ENCODE measurements at places on chromosomes 5 and 9. TPM values are rescaled to one million over a fixed set of nuclear protein-coding genes. Genes with fewer than 3 reads are reported as not detected.

Gene PNPLA7
- total RNA-seq, result under 0.01 TPM

Gene MYOT
- total RNA-seq, result not detected

Gene FTMT
- not detected for total RNA-seq

Gene RPS14
- total RNA-seq, result 3,646 TPM

Gene TLE4
- 16.3 TPM for total RNA-seq

Gene KLHL9
- total RNA-seq, result 13.1 TPM

Gene TXNDC8
- not detected for total RNA-seq

Gene PDE6A
- total RNA-seq, result not detected

Gene SPATA31D4
- total RNA-seq, result not detected

Gene ACSL6
- total RNA-seq, result not detected

Gene SMIM15
- total RNA-seq, result 70.5 TPM

GRCh38 chr5:123199527-123199926 lies 110.5 kb downstream of the PRDM6 start:
- no peak for DNase-seq

DNA sequence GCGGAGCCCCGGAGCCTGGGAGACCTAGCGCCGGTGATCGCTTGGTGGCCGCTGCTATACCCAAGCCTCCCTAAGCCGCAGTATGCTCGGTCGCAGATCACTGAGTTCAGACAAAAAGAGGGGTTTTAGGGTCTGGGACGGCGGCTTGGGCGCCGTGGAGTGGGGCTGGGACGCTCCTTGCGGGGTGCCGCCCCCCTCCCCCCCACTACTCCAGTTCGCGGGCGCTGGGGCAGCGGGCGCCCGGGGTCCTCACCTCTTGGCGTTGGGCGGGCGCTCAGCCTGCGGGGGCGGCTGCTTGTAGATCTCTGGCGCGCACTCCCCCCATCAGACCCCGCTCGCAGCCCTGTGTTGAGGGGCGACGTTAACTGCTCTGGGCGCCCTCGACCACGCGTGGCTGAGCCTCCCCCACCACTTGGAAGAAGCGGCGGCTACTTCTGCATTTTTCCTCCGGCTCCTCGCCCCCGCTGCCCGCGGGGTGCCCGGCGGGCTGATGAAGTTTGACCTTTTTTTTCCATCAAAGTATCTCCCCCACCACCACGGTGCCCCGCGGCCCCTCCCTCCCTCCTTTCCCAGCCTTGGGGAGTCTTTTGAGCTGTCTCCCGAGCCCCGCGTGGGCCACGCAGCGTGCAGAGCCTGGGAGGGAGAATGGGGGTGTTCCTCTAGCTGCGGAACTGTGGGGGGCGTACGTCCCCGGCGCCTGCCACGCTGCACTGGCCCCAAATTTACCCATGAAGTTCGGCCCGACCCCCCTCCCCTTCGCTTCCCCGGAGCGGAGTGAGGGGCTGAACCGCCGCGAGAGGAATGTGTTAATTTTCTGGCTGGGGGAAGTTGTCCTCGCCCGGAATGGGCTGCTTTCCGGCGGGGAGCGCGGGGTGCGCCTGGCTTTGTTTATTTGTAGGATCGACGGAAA lies 1.2 kb downstream of the CXXC5 start:
- DNase-seq, result no peak

DNA sequence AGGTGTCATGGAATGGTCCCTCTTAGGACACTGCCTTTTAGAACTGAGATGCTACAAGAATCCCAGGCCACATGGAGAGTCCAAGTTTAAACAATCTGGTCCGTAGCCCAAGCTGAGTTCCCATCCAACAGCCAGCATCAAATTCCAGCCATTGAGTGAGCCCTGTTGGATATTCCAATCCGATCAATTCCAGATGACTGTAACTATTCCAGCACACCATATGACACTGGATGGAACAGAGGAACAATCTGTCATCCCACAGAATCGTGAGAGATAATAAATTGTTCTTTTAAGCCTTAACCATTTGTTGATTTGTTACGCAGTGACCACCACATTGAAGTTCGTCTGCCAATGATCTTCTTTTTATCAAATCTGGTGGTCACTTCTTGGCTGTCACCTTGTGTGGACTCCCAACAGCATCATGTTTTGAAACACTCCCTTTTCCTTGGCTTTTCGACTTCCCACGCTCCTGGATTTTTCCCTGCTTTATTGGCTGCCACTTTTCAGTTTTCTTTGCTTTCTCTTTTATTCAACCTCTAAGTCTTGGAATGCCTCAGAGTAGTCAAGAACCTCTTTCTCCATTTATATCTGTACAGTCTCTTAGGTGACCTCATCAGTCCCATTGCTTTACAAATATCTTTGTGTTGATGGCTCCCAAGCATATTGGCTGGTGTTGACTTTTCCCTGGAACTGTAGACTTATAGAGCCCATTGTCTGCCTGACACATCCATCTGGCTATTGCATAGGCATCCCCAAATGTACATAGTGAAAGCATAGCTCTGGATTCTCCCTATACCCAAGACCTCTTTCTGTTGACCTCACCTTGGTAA lies 46.1 kb downstream of the TNFSF15 start:
- no peak for DNase-seq

- no peak for DNase-seq
Measured at GRCh38 chr9:35254237-35254636, 92.4 kb downstream of the UNC13B start.

DNA sequence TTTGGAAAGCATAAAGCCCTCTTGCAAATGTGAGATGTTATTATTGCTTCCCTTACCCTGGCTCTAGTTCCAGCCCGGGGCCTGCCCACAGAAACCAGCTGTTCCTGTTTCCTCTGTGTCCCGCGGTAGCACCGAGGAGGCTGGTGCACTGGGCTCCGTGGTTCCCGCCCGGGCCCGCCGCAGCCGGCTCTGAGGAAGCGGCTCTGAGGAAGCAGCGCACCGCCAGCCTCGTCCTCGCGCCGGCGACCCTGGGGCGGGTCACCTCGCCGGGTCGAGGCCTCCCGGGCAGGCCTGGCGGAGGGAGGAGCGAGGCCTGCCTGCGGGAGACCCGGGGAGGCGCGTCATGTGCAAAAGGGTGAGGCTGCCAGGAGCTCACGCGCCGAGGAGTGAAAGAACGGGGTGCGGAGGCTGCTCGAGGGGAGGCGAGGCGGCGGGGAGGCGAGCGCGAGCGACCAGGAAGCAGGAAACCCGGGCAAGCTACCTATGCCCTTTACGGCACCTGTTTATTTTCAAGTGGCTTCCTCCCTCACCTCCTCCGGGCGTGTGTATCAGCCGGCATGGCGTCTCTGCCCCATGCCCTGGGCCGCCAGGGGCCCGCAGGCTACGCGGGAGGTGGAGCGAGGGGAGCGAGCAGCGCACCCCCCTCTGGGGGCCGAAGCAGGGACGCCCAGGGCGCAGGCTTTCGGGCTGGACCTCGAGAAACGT lies 61.3 kb upstream of the MEGF10 start:
- no peak for DNase-seq

- no peak for DNase-seq
Measured at GRCh38 chr5:99054972-99055371, 126.2 kb upstream of the CHD1 start.

- no peak for DNase-seq
Measured at GRCh38 chr9:4622016-4622415, 40.1 kb upstream of the PLPP6 start.

- DNase-seq, result no peak
Measured at GRCh38 chr5:36277521-36278176, 24.1 kb downstream of the RANBP3L start.

GRCh38 chr5:27318701-27319100 lies 280.3 kb upstream of the CDH9 start:
- no peak for DNase-seq

DNA sequence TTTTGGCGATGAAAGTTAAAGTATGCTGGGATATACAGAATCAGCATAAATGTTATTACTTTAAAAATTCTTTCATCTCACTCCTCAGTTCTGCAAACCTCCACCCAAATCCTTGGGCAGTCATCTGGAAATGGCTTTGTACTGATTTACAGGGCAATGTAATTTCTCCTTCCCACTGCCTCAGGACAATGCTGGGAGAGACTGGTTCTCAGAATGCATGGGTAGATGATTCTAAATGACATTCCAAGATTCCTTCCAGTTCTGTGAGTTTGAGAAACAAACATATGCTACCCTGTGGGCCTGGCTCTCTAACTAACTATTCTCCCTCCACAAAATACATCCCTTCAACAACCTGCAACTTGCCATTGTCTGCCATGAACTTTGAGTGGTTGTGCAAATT lies 7.5 kb upstream of the PSAT1 start:
- peak; percentile 76 for DNase-seq

GRCh38 chr5:179294131-179294780 lies 51.0 kb downstream of the ADAMTS2 start:
- no peak for DNase-seq

- no peak for DNase-seq
Measured at GRCh38 chr9:98555651-98556465, 152.9 kb downstream of the GABBR2 start.

GRCh38 chr5:68883436-68883835 lies 210.4 kb upstream of the SLC30A5 start:
- no peak for DNase-seq

- no peak for DNase-seq
Measured at GRCh38 chr5:67996596-67996995, 219.0 kb upstream of the PIK3R1 start.

GRCh38 chr9:103757062-103757461 lies 337.0 kb upstream of the SMC2 start:
- DNase-seq, result no peak

GRCh38 chr9:108517651-108518365 lies 338.0 kb downstream of the ACTL7B start:
- DNase-seq, result no peak

- no peak for DNase-seq
Measured at GRCh38 chr5:167348980-167349379, 942.5 kb upstream of the WWC1 start.

GRCh38 chr9:111232997-111233790 lies 96.8 kb downstream of the OR2K2 start:
- DNase-seq, result no peak

DNA sequence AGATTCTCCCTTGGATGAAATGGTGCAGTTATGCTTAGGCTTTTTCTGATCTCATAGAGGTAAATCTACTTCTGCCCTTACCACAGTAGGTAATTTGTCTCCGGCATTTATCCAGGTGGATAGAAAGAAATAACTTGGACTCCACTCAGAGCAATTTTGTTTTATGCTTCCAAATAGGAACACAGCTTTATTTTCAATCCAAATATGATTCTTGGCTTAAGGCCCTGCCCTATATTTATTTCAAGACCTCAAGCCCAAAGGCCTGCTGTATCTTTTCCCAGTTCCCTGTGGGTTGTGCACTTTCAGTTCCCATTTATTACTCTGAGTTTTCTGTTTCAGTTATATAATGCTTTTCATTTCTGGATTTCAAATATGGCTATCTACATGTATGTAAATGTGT lies 274.2 kb upstream of the SMC2 start:
- no peak for DNase-seq

- DNase-seq, result no peak
Measured at GRCh38 chr9:129838707-129839259, 3.5 kb downstream of the USP20 start.

GRCh38 chr9:118940473-118940872 lies 428.8 kb downstream of the BRINP1 start:
- DNase-seq, result no peak

DNA sequence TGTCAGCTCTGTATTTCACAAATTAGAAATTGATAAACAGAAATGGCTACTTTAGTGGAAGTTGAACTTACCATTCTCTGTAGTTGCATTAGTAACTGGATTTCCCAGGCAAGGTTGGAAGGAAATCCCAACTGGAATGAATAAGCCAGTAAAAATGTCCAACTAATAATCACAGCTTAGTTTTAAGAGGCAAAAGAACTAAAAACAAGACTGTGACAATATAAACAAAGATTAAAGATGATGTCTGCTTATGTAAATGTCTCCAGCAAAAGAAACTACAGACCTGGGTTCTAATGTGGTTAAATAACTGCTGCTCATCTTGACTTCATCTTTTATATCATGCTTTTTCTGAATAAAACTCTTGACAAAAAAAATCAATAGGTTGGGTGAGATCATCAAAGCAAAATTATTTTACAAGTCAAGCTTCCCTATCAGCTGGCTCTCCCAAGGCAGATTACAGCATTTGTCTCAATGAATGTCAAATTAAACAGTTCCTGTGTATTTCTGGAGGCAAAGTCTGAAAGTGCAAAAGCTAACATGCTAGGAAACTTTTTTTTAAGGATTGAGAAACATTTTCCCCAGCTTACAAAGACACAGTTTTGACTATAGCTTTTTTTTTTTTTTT lies 62.3 kb upstream of the HMHB1 start:
- DNase-seq, result no peak

GRCh38 chr5:66410122-66410521 lies 186.1 kb upstream of the MAST4 start:
- no peak for DNase-seq

GRCh38 chr5:59291941-59292340 lies 601.6 kb downstream of the PDE4D start:
- no peak for DNase-seq

GRCh38 chr9:83266331-83266665 lies 203.4 kb upstream of the RASEF start:
- no peak for DNase-seq

DNA sequence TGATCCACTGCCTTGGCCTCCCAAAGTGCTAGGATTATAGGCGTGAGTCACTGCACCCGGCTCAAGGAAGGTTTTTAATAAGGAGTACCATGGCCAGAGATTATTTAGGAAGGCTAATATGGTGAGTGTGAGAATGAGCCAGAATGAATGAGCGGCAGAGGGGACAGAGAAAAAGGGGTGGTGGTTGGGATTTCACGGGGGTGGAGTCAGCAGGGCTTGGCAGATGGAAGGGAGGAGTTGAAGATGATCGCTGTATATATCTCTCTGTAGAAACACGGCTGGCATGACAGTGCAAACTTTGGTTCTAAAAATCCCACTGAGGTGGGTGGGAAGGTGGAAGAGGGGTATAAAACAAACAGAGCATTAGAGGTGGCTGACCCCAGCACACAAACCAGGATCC lies 176.7 kb upstream of the TBC1D2 start:
- no peak for DNase-seq

DNA sequence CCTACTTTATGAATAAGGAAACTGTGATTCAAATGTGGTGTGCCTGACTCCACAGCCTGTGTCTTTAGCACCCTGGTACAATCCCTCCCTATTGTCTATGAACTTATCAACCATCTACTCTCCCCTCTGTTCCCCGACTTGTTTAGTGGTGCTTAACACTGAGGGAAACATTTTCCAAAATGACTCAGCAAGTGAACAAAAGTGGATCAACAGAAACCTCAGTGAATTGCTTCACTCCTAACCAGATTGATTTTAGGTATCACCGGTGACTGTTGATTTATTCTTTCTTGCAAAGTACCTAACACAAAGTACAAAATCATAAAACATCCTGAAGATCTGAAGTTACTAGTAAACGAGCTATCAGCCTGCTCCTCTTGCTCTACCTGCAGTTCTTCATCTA lies 42.1 kb upstream of the RAPGEF6 start:
- peak; percentile 26 for DNase-seq

DNA sequence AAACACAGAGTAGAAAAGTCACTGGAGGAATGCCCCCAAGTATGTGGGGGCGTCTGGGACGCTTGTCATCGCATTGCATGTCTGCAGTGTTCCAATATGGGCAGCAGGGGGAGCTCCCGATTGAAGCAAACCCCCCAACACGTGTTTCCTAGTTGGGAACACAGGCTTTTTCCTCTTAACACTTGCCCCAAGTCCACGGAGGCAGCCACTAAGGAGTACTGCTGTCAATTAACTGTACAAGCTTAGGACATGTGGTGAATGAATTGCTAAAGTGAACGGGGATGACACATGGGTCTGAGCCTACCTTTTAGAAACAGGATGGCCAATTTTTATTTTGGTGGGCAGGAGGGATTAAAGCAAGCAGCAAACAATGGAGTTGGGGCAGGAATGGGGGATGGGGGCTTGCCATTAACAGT lies 2.2 kb downstream of the GABRB2 start:
- no peak for DNase-seq
